ENCODE measurements at places on chromosomes 5 and 9.

DNA sequence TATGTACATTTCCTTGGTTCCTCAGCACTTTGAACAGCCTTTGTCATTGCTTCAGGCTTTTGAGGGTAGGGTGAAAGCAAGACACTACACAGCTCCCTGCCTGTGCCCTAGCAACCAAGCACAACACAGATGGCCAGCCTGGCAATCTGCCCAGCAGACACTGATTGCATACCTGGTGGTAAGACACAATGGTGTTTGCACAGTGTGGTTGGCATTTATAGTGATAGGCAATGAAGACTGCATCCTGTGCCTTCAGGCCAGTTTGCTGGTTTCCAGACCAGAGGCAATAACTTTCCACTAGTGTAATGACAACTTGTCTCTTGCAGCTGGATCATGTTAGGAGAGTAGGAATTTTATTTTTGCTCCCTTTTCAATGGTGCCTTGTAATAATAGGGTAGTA is 144.5 kb upstream of the TNC start:
- no peak for DNase-seq

- DNase-seq: no peak
Measured at GRCh38 chr9:106878934-106879333, 16.0 kb downstream of the ZNF462 start.

GRCh38 chr9:110802416-110803035 is 133.9 kb downstream of the MUSK start:
- no peak for DNase-seq

DNA sequence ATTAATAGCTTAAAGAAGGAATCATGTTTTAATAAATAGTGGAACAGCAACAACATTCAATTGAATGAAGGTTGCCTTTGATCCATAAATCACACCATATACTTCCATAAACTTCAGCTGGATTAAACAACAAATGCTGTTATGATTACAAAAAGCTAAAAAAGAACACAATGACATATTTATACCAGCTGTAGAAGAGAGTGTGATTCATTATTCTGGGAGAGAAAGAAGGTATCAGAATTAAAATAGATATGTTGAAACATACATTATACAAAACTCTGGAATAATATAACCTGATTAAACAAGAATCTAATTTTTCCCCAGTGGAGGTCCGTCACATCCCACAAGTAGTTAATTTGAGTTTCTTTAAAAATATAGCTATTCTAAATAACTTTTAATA is 7.5 kb upstream of the RECK start:
- DNase-seq: no peak

GRCh38 chr9:35203528-35203927 is 41.7 kb downstream of the UNC13B start:
- DNase-seq: no peak

DNA sequence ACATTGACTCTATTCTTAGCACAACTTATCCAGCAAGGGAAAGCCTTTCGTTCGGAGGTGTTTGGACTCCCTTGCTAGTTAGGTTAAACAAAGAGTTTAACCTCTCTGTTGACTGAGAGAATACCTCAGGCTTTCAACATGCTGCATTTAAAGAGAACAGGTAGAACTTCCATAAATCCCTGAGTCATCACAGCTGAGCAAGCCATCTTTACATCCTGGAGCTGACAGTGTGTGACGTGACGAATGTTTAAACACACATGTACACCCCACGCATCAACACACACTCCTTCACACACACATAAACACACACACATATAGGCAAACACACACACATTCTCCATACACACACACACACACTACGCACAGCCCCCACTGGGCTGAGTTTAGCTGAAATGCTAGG is 152.8 kb downstream of the ADAMTS12 start:
- no peak for DNase-seq

DNA sequence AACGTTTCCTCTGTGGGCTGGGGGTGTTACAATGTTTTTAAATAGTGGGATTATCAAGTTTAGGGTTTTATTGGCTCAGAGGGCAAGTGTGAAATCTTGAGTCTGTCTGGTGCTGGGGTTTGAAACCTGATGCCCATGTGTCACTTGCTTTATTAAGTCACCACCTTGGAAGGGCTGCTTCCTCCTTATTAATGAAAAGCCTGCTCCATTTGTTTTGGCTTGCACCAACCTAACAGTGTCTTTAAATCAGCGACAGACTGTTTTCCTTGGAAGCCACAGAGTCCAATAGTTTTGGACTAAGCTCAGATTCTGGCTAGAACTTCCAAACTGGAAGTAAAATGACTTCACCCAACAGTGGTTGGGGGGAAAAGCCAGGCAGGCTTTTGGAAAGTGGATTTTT is 10.7 kb upstream of the PALM2AKAP2 start:
- no peak for DNase-seq
